ENCODE measurements at places on chromosomes 13 and 19. TPM values are rescaled to one million over a fixed set of nuclear protein-coding genes. Genes with fewer than 3 reads are reported as not detected.

CGB2 gene
- total RNA-seq = not detected

ZFR2 gene
- 0.28 TPM for total RNA-seq

DNA sequence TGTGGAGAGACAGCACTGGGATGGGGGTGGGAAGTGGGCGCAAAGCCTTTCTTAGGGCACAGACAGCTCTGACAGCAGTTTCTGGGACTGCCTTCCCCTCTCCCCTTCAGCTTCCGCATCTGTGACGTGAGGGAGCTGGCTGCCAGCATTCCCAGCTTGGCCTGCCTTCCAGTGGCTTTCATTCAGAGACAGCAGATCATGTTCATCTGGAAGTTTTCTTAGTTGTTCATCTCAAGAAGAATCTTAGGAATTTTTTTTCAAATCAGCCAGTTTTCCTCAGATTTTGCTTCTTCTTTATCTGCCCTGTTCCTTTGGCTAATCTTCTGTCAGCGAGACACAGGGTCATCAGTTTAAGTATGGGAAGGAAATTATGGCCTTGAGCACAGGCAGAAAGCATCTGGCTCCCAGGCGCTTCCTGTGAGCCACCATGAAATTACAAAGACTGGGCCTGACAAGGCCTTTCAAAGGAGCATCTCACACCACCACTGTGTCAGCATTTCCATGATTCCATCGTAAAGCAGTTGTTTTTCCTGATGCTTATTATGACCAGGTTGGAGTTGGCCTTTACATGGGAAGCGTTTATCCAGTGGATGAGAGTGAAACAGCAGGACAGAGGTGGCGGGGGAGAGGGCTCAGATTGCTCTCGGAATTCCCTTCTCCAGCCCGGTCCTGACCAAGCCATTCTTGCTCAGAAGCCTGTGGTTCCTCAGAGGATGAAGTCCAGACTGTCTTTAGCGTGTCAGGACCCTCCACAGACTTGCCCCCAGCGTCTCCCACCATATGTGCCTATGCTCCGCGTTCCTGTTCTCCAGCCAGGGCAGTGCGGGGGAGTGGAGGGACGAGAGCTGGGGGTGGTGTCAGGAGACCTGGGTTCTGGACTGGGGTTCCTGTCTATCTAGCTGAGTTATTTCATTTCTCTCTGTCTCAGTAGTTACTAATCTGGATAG is 43.6 kb downstream of the ARHGAP35 start:
- no peaks in the 10 kb centered on the region for H3K27me3 ChIP-seq
- no peak for DNase-seq
- peak overlapping the region; percentile 31 for H3K27ac ChIP-seq

DNA sequence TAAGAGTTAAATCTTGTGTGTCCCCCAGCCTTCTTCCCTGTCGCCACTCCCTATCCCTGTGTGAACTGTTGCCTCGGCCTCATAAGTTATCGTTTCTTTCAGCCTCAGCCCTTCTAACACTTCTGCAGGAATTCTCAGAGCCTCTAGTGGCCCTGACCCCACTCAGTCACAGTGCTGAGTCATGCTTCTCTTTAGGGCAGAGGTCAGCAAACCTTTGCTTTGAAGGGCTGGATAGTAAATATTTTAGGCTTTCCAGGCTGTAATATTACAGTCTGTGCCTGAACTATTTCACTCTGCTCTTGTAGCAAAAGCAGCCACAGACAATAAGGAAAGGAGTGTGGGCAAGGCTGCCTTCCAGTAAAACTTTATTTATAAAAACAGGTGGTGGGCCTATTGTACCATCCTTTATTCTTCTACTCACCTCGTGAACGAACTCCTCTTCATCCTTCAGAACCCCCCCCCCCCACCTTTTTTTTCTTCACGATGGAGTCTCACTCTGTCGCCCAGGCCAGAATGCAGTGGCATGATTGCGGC is 22.1 kb downstream of the MYO9B start:
- H3K36me3 ChIP-seq = peaks cover 40% of the 10 kb centered on the region
- H3K27me3 ChIP-seq = no peaks in the 10 kb centered on the region
- no peak overlapping the region for H3K4me3 ChIP-seq
- no peak overlapping the region for H3K27ac ChIP-seq
- no peak for DNase-seq
- peaks cover 17% of the 10 kb centered on the region for H3K4me1 ChIP-seq

GRCh38 chr13:74133657-74134201 is 475 bp downstream of the KLF12 start:
- peaks cover 35% of the 10 kb centered on the region for H3K4me1 ChIP-seq
- H3K27ac ChIP-seq = peak overlapping the region; percentile 100
- DNase-seq = peak; percentile 89
- H3K4me3 ChIP-seq = peak overlapping the region; percentile 97
- H3K36me3 ChIP-seq = peaks cover 8% of the 10 kb centered on the region

- H3K4me3 ChIP-seq = no peak overlapping the region
- no peaks in the 10 kb centered on the region for H3K27me3 ChIP-seq
- H3K4me1 ChIP-seq = peaks cover 2% of the 10 kb centered on the region
- DNase-seq = no peak
- no peak overlapping the region for H3K27ac ChIP-seq
These were observed 45.1 kb upstream of the FARP1 start for GRCh38 chr13:98097749-98098148.

DNA sequence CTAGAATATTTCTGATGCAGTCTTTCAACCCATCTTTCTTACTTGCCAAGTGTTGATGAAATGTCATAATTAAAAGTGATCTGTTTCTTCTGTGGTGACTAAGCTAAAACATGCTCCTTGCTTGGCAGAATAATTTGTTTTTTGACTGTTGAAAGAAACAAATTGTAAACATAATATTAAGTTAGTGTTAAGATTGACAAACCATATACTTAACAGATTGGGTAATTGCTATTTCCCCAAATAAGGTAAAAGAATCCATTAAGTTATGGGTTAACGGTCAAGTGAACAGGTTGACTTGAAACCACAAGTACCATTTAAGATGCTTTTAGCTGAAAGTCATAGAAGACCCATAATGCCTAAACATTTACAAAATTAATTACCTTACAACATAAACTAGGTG is 62.9 kb downstream of the TEX26 start:
- no peak overlapping the region for H3K27ac ChIP-seq
- no peak for DNase-seq
- H3K4me1 ChIP-seq = no peaks in the 10 kb centered on the region

GRCh38 chr19:12543855-12544254 is 7.4 kb downstream of the ZNF564 start:
- H3K4me1 ChIP-seq = peaks cover 17% of the 10 kb centered on the region
- no peaks in the 10 kb centered on the region for H3K27me3 ChIP-seq
- H3K36me3 ChIP-seq = peaks cover 79% of the 10 kb centered on the region
- no peak for DNase-seq
- no peak overlapping the region for H3K4me3 ChIP-seq

DNA sequence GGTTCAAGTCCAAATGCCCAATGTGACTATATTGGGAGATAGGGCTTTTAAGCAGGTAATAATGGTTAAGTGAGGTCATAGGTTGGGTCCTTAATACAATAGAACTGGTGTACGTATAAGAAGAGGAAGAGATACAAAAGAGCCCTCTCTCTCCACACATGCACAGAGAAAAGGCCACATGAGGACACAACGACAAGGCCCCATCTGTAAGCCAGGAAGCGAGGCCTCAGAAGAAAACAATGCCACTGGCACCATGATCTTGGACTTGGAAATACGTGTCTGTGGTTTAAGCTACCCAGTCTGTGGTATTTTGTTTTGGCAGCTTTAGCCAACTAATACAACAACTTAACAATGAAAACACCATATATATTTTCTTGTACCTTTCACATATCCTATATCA is 23.4 kb upstream of the RFC3 start:
- no peak for DNase-seq
- peaks cover 5% of the 10 kb centered on the region for H3K27me3 ChIP-seq
- no peaks in the 10 kb centered on the region for H3K36me3 ChIP-seq
- H3K4me3 ChIP-seq = no peak overlapping the region
- peaks cover 4% of the 10 kb centered on the region for H3K4me1 ChIP-seq

- peaks cover 14% of the 10 kb centered on the region for H3K36me3 ChIP-seq
- H3K4me3 ChIP-seq = no peak overlapping the region
- peaks cover 10% of the 10 kb centered on the region for H3K27me3 ChIP-seq
- H3K27ac ChIP-seq = peak overlapping the region; percentile 13
- DNase-seq = no peak
These were observed 126.4 kb upstream of the FRY start for GRCh38 chr13:31904941-31905824.

DNA sequence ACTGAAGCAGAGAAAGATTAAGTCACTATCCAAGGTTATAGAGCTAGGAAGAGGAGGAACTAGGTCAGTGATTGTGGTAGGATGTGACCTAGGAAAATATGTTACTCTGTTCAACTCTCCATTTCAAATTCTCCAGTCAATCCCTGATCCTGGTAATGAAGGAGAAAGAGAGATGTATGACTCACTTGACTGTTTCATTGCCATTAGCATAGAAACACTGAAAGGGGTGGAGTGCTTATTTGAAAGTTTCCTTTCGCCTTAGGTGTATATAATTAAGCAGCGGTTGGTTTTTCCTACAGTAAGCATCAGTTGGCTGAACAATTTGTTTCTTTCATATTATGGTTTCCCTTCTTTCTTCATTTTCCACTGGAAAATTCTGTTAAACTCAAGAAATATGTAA is 198.1 kb upstream of the CSNK1A1L start:
- H3K4me3 ChIP-seq = no peak overlapping the region
- H3K4me1 ChIP-seq = no peaks in the 10 kb centered on the region
- no peaks in the 10 kb centered on the region for H3K36me3 ChIP-seq
- DNase-seq = no peak
- no peaks in the 10 kb centered on the region for H3K27me3 ChIP-seq

- H3K36me3 ChIP-seq = peaks cover 15% of the 10 kb centered on the region
- peak overlapping the region; percentile 10 for H3K27ac ChIP-seq
- DNase-seq = no peak
- H3K27me3 ChIP-seq = no peaks in the 10 kb centered on the region
- H3K4me1 ChIP-seq = peaks cover 43% of the 10 kb centered on the region
These were observed 1.3 kb downstream of the MED4 start for GRCh38 chr13:48093588-48093987.

DNA sequence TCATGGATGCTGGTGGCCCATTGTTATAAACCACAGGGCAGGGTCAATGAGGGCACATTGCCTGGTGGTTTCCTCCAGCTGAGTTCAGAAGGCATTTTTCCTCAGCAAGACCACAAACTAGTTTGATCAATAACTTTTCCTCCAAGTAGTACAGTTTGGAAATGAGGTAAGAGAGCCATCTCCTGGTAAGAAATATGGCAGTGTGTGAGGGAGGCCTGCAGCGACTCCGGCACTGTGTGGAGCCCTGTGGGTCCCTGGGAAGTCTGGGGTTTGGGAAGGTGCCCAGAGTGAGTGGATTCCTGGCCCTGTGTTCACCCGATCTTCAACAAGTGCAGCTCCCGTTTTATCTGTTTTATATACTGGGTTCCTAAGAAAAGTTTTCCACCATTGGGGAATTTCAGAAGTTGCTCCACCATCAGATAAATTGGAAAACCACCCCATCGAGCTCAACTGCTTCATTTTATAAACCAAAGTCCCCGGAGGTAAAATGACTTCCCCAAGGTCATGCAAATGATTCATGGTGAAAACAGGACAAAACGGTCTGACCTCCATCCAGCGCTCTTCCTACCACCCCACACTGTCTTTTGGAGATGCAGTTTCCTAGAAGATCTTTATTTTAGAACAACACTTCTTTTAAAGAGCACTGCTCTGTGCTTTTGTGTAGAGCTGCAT is 148.4 kb downstream of the KATNAL1 start:
- peaks cover 54% of the 10 kb centered on the region for H3K4me1 ChIP-seq
- no peak overlapping the region for H3K4me3 ChIP-seq
- no peaks in the 10 kb centered on the region for H3K36me3 ChIP-seq
- peaks cover 2% of the 10 kb centered on the region for H3K27me3 ChIP-seq

DNA sequence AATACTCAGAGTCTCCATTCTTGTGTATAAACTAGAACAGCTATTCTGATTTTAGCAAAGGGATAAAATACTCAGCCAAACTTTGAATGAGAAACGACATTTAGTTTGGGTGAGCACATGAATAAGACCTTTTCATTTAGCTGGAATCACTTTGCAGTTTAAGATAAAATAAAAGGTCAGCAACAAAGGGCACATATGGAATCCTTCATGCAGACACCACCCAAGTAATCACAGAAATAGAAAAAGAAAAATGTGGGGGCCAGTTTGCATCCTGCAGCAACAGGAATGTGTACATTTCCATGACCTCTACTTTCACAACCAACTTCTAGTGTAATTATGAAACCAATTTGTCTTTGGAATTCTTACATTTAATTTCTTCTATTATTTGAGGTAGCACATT is 1637.4 kb downstream of the PCDH9 start:
- H3K27me3 ChIP-seq = no peaks in the 10 kb centered on the region
- H3K36me3 ChIP-seq = no peaks in the 10 kb centered on the region
- no peak for DNase-seq
- no peak overlapping the region for H3K27ac ChIP-seq
- no peaks in the 10 kb centered on the region for H3K4me1 ChIP-seq
